T-helper 22 cell (primary cell): ENCODE measurements at places on chromosomes 5 and 9.

DNA sequence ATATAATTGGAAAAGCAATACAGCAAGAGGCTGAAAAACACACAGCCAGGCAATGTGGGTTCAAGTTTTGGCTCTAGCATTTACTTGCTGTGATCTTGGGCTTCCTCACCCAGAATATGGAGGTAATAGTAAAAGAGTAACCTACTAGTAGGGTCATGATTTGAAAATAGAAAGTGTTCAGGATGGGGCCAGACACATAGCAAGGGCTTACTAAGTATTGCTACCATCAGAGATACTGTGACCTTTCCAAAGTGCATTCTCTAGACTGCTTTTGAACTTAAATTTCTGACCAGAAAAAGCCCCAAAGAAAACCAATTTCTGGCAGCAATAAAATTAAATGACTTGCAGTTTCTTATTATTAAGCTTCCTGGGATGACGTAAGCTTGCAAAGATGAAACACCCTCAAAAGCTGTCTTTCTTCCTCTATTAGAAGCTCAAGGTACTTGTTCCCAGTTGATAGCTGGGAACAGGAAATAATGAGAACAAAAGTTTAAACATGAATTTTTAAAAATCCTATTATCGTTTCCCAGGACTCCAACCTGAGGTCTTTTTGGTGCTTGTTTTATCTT, 20.3 kb downstream of the SLC45A2 start:
- DNase-seq: no peak

- no peak for DNase-seq
These were observed 17.7 kb downstream of the STK10 start for GRCh38 chr5:172170251-172170701.

GRCh38 chr5:158487156-158487555, 612.6 kb downstream of the EBF1 start:
- DNase-seq: no peak

DNA sequence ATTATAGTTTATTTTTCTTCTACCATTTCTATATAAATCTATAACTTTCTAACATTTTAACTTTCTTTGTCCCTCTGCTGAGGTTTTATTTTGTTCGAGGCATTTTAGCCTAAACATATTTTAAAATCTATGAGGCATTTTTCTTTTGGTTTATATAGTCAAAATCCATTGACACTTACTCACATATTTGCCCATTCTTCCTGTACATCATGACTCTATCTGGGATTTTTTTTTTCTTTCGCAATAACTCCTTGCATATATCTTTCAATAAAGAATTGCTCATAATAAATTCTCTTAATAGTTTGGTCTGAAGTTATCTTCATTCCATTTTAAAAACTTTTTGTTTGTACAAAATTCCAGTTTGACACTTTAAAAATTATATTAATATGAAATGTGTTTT, 632.3 kb downstream of the TLE4 start:
- DNase-seq: no peak

- no peak for DNase-seq
These were observed 57.2 kb downstream of the WDR70 start for GRCh38 chr5:37436146-37436934.
